Activated CD8-positive, alpha-beta T cell treated with anti-CD3 and anti-CD28 coated beads for 36 hours (primary cell): ENCODE measurements at places on chromosomes 11 and 22.

GRCh38 chr11:109507331-109507730 lies 85.3 kb downstream of the C11orf87 start:
- no peak for DNase-seq

DNA sequence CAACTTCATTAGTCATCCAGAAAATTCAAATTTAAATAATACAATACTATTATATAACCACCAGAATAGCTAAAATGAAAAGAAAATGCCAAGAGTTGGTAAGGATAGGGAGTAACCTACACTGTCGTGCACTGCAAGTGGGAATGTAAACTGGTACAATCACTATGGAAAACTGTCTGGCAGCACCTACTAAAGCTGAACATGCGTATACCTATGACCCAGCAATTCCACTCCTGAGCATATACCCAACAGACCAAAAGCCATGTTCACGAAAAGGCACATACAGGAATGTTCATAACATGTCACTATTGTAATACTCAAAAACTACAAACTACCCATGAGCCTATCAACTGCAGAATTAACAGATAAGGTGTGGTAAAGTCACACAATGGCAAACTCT lies 32.7 kb downstream of the DENND5A start:
- DNase-seq, result no peak

- DNase-seq, result no peak
Observed at GRCh38 chr11:72771507-72771906, 19.3 kb upstream of the ARAP1 start.

- no peak for DNase-seq
Observed at GRCh38 chr11:6354651-6355485, 34.6 kb upstream of the CAVIN3 start.

- DNase-seq, result no peak
Observed at GRCh38 chr11:66194391-66194790, 74.0 kb upstream of the RAB1B start.

DNA sequence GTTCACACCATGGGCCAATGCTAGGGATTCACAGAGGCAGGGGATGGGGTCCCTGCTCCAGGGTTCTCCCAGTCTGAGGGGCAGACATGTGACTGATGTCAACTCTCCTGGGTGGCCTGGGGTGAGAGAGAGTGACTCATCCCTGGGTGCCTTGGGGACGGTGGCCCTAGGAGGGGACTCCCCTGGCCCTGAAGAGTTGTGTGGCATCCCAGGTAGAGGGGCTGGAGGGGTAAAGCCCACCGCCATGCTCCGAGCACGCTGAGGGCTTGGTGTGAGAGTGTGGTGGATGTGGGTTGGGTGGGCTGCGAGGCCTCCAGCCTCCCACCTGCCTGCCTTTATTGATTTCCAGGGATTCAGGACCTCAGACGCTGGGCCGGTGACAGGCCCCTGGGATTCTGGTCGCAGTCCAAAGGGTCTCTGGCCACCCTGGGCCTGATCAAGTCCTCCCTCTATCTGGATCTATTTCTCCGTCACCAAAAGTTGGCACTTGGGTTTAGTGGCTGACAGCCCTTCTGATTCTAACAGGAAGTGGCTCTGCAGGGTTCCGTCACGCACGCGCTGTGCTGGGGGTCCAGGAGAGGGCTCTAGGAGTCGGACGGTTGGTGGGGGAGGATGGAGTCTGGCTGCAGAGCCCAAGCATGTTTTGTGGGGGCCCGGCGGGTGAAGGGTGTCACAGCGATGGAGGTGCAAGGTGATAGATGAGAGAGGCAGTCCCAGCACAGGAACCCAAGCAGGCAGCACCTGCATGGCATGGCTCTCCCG lies 27.3 kb upstream of the WNT7B start:
- peak; percentile 64 for DNase-seq

DNA sequence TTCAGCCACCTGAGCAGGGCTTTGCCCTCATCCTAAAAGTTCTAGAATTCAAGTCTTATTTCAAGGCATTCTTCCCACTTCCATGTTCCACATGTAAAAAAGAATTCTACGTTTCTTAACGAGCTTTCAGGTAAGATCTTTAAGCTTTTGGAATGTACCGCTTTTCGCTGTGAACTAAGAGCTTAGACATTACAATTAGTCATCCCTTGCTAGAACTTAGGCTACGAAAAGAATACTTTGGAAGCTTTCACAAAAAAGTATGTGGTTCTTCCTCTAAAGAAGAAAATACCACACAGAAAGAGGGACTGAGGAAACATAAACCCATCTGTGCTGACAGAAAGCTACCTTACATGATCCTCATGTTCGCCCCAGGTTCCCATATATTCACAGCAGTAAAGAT lies 1.9 kb downstream of the NUMA1 start:
- DNase-seq, result no peak

GRCh38 chr22:25143156-25144076 lies 56.2 kb upstream of the CRYBB3 start:
- no peak for DNase-seq

DNA sequence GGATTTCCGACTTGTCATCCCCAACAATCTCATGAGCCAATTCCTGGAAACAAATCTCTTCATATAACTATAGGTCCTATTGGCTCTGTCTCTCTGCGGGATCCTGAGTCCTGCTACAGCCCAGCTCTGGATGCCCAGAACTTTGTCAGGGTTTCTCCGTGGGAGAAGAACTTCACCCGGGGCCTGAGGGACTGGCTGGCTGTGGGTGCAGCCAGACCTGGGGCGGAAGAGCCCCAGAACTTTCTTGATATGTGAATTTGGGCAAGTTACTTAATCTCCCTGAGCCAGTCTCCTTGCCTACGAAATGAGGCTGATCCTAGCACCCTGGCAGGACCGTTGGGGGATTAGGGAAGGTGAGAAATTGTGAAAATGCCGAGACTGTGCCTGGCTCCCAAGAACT lies 6.6 kb upstream of the TRIM29 start:
- no peak for DNase-seq

DNA sequence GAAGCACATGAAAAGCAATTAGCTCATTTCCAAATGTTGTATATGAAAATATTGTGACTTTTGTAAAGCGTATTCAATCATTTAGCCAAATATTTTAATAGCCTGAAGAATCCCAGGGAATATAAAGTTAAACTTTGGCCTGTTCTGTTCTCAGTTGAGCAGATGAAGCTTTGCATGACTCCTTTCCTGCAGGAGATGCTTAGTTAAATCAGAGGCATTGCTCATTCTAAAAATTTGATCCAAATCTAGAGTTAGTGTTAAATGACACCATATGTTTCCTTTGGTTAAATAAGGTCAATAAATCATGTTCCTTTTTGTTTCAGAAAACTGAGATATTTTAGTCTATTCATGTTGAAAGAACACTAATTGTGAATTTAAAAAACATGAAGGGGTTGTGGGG lies 51.2 kb upstream of the BIRC3 start:
- no peak for DNase-seq

GRCh38 chr22:24948356-24949202 lies 2.1 kb upstream of the LHFPL7 start:
- no peak for DNase-seq

DNA sequence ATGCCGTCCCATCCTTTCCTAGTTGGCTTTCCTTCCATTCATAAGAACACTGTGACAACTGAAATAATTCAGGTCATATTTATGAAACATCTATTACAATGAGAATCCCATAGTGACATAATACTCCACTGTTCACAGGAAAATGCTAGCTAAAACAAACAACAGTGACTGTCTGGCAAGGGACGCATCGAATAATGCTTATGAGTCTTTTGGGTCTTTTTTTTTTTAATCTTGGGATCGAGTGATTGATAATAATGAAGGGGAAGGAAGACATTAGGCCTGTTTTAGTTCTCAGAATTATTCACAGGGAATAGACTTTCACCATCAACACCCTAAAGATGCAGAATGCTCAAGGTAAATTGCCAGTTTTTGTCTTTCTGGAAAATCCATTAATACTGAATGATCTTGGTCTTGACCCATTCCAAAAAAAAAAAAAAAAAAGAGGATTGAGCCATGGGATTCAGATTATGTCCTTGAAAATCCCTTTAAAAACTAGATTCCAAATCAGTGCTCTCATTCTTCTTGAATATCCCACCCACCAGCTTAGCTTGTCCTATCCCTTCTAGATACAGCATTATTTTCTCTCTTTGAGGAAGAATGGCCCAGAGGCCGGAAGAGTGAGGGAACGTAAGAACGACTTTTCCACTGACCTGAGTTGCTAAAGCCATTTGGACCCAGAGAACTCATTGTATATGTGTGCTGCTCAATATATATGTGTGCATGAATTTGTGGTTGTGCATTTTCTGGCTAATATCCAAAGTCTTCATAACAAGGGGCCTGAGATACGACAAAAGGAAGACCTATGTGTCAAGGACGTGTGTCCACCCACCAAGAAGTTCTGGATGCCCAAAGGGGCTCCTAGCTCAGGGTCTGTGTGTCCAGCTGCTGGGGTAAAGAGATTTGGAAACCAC lies 35.2 kb upstream of the CREB3L1 start:
- DNase-seq, result peak; percentile 12

- DNase-seq, result no peak
Observed at GRCh38 chr11:56911312-56911711, 77.4 kb upstream of the OR5AK2 start.

- no peak for DNase-seq
Observed at GRCh38 chr11:108414958-108415357, 52.4 kb downstream of the C11orf65 start.

- DNase-seq, result no peak
Observed at GRCh38 chr11:108498816-108499408, 728 bp upstream of the POGLUT3 start.
